Activated CD4-positive, alpha-beta T cell treated with anti-CD3 and anti-CD28 coated beads for 1 hour (primary cell): ENCODE measurements at places on chromosomes 4 and X.

DNA sequence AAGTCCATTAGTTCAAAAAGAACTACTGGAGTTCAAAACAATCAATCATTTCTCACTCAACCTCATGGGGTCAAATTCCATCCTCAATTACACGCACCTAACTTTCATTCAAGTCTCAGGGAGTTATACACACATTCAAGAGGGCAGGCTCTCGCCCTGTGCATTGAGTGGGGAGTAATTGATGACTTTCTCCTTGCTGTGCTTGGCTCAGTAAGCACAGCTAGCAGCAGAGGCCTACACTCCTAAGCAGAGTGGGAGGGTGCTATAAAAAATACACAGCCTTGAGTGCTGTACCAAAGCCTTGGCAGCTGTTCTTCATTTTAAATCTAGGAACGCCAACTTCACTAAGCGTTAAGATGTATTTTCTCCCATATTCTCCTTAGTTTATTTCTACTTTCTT, 958.3 kb upstream of the ADGRL3 start:
- DNase-seq, result no peak

GRCh38 chrX:1323315-1323714, 13.3 kb upstream of the IL3RA start:
- DNase-seq, result peak; percentile 30

DNA sequence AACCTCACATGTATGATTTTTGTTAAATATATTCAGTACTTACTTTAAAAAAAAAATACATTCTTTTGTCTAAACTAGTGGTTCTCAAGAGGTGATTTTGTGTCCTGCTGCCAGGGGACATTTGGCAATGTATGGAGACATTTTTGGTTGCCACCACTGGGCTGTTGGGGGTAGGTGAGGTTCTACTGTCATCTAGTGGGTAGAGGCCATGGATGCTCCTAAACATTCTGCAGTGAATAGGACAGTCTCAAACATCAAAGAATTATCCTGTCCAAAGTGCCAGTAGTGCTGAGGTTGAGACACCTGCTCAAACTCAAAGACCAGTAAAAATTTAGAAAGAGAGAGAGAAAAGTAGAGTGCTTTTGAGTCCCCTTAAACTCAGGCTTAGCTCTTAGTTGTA, 32.9 kb upstream of the PGM2 start:
- DNase-seq, result no peak

- DNase-seq, result no peak
Measured at GRCh38 chrX:153673428-153674218, at the start of gene PNCK. TSS of gene PNCK (minus strand) at chrX:153673813. CDS start at chrX:153673076, 737 bp downstream.

GRCh38 chr4:101655005-101655404, 135.5 kb upstream of the BANK1 start:
- DNase-seq, result no peak

DNA sequence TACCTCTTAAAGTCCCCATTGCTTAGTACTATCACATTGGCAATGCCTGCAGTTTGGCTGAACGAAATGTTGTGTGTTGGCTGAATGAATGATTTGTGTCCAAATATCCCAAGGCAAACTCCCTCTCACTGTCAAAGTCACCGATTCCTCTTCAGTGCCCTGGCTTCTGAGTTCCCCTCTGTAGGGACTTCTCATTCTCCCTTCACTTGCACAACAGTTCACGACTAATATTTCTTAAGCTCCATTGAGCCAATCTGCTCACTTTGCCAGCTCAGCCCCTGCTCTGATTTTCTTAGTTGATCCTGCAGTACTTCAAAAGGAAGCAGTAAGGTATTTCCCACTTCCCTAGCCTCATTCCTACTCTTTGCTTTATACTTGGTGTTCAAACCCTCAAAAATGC, 21.9 kb upstream of the PACRGL start:
- no peak for DNase-seq

DNA sequence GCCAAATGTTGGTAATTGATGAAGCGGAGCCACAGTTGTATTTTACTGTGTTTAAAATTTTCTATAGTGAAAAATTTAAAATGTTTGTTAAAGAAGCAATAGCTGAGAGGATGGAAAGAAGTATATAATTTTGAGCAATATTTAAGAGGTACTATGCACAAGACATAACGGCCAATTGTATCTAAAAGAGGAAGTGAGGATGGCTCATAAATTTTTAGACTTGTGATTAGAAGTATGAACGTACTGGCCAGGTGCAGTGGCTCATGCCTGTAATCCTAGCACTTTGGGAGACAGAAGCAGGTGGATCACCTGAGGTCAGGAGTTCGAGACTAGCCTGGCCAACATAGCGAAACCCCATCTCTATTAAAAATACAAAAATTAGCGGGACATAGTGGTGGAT, 12.7 kb upstream of the HHIP start:
- DNase-seq, result no peak

DNA sequence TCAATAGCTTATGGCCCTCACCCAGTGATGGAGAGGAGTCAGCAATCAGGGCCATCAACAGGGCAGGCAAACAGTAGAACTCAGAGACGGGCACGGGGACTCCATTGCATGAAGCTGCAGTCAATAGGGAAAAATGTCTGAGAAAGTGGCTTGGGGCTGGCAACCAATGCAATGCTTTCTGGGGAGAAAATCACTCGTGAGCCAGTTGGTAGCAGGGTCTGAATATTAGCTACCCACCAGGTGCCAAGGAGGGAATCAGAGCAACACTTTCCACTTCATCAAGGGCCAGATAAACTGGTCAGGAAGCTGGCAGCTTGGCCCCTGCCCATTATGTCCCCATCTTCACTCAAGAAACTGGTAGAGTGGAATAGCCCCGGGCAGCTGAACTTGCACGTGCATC, 80.7 kb downstream of the STARD8 start:
- DNase-seq, result no peak

DNA sequence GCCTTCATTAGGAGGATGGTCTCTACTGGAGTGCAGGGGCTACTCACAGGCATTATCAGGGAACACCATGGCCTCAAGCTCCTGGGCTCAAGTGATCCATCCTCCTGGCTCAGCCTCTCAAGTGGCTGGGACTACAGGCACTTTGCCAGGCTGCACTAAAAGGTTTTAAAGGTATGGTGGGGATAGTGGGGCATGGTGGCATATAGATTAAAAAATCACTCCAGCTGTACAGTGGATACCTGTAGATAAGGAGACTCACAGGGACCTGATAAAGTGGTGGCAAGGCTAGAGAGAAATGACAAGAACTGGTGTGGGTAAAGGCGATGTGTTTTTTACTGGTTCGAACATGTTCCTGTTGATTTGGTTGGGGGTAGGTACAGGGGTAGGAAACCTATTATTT, 5.9 kb downstream of the ZAR1 start:
- no peak for DNase-seq

DNA sequence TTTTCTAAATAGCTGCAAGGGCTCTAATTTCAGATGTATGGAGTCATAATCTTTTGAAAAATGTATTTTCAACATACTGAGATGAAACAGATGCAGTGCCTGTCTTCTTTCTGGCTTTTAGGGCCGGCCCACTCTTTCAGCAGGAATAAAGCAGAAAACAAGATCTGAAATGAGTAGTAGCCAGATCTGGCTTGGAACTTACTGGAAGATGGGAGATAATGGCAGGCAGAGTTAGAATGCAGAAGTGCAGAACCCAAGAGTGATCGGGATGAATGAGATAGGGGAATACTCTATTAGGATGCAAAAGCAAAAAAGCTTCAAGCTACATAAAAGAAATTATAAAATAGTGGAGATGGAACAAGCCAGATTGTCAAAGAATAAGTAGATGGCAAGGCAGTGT, 1.4 kb upstream of the FAM120C start:
- DNase-seq, result no peak

DNA sequence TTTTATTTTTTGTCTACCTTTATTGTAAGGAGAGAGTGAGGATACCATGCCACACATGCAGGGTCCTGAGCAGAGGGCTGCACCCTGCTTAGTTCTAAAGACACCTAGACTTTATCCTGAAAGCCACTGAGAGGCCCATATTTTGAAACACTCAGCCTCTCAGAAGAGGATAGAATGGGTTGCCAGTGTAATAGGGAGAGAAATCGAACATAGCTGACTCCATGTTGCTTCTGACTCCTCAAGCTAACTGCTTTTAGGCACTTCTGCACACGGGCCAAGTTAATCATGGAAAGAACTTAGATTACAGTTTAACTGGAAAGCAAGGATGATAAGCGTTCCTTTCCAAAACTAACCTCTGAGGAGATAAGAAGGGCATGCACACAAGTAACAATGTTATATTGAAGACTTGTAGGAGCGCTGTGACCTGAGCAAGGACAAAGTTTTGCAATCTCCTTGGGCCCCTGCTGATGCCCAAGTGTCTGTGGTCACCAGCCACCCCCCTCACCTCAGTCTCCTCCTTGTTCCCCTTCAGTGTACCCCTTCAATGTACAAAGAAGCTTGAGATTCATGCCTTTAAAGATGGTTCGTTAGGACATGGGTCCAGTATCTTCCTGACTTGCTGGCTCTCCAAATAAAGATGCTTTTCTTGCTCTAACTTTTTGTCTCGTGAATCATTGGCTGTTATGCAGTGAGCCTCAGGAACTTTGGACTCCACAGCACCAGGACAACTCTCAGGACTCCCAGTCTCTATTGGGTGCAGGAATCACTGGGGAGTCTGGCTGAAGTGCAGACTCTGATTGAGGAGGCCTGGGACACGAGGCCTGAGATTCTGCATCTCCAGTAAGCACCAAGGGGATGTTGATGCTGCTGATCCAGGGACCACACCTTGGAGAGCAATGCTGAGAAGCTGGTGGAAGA, 25.4 kb upstream of the CD99 start:
- no peak for DNase-seq

DNA sequence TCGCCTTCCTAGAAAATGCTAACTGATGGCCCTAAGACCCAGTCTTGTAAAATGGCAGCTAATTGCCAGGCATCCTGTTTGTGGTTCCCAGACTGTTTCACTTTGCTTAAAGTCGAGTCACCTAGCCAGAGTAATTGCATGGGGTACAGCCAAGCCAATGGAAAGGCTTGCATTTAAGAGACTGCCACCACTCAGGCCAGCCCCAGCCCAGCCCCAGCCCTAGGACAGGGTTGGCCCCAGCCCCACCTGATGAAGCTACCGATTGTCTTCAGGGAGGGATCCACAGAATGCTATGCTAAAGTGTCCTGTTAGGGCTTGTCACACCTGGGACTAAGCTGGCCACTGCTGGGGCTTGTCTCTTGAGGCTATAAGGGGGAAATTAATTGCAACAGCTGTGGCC, 194.6 kb upstream of the KLF3 start:
- no peak for DNase-seq

GRCh38 chr4:101707596-101707995, 82.9 kb upstream of the BANK1 start:
- DNase-seq, result no peak

DNA sequence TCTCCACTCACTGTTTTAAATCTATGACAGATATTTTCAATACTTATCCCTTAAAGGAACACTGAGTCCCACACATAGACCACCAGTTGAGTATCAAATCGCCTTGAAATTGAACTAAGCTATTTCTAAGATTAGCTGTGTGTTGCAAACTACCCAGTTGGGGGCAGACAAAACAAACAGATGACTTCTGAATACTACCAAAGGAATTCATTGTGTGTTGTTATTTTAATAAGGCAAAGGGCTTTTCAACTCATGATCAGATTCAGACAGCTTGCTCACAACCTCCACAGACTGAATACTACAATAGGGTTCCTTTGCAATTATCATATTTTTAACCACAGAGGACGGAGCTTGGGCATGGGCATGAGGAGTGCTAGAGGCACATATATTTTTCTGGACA, 283.0 kb upstream of the GPC4 start:
- DNase-seq, result no peak

- DNase-seq, result no peak
Measured at GRCh38 chr4:24260923-24261564, 323.3 kb downstream of the DHX15 start.

GRCh38 chr4:97404876-97405523, 738.3 kb downstream of the STPG2 start:
- DNase-seq, result no peak

DNA sequence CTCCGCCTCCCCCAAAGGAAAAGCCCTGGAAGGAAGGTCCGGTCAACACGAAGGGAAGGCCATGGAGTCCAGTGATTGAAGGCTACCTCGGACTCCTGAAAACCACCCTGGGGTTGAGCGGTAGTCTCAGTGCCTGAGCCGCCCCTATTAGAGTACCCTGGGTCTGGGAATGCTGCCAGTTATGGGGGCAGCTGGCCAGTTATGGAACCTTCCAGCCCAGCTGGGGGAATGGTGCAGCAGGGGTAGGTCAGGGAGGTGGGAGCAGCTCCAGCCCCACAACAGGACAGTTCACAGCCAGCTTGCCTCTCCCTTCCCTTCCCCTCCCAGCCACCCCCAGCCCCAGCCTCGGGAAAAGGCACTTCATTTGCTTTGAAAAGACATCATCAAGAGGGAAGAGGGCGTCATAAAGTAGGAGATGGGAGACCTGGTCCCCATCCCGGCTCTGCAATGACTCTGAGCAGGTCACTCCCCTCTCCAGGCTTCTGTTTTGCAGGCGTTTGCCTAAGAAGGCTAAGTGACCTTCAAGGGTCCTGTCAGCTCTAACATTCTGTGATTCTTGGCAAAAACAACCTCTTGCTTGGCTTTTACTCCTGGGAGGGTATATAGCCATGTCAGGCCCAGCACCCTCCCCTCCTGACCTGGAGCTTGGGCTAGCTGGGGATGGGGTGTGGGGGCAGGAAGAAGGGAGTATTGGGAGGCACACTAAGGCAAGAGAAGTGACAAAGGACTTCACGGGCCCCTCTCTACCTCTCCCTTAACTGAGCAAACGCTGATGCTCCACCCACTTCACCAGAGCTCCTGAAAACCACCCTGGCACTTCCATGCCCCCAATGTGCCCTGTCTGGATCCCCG, 8.0 kb downstream of the APLN start:
- no peak for DNase-seq

DNA sequence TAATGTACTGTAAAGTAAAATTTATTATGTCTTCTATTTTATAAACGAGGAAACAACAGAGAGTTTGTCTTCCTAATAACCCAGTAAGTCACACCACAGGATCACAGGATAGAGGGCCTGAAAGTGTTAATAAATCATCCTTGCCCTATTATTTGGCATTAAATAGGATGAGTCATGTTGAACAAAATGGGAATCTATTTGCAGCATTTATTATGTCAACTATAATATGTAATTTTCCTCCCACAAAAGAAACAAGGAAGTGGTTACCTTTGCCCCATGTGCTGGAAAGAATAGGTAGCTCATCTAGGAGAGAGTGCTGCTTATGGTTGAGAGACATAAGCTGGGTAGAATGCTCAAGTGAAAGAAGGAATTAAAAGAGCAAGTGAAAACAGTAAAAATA, 237.6 kb upstream of the NDST3 start:
- no peak for DNase-seq

- no peak for DNase-seq
Measured at GRCh38 chr4:67884701-67885100, 899 bp upstream of the TMPRSS11D start.
